ENCODE measurements at places on chromosomes 7 and 10.

DNA sequence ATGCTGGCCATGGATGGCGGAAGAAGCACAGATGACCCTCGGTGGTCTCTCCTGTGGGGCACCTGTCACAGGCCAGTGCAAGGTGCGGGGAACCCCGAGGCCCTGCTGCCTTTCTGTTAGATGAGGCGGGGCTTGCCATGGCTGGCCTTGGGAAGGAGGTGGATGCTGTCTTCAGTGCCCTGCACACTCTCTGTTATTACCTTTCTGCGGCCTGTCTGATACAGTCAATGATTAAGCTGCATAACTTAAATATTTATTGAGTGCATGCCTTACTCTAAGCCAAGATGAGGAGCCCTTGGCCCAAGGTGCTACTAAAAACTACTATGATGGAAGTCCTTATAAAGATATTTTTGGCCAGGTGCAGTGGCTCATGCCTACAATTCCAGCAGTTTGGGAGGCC is 36.7 kb upstream of the MNX1 start:
- DNase-seq = no peak

DNA sequence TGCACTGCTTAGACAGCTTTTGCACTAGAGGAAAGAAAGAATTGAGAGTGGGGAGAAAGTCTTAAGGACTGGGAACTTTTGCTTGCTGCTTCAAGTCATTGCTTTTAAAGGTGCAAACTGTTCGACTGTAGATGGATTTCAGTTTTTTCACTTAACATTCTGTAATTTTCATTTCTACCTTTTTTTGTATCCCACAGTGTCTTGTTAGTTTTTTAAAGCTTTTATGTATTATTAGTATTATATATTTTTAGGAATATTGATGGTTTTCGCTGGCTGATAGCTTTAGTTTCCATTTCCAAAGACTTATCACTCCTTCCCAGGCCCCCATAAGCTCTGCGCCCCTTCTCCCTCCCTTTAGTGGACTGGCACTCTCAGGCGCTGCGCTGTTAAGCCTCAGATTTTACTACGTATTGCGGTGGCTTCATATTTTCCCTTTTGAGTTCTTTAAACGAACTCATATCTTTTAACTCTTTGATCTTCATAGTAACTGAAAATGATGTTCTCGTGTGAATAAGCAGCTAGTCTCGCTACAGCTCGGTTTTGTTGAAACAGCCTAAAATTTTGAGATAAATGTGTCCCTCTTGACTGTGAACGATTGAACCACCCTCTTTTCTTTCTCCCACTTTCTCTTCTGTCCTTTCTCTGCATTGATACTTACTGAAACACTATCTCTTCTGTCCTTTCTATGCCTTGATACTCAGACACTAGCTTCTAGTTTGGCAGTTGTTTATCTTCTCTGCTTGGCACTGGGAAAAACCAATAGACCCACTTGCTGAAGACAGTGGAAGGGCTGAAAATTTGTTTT is 2.5 kb upstream of the ETV1 start:
- DNase-seq = no peak

DNA sequence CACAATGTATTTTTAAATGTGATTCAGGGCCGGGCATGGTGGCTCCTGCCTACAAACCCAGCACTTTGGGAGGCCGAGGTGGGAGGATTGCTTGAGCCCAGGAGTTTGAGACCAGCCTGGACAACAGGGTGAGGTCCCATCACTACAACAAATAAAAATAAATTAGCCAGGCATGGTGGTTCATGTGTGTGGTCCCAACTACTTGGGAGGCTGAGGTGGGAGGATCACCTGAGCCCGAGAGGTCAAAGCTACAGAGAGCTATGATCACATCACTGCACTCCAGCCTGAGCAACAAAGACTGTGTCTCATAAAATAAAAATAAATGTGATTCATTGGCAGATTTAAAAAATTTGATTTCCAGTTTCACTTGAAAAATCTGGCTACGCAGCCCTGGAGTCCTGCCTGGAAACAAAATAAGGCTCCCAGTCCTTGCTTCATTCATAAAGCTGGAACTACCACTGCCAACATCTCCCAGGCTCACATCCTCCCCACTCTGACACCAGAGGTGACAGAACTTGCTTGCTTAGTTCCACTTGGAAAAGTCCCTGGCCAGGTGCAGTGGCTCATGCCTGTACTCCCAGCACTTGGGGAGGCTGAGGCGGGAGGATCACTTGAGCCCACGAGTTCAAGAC is 27.9 kb upstream of the SLC35G1 start:
- no peak for DNase-seq

- DNase-seq = no peak
Observed at GRCh38 chr10:77151408-77151807, 486.2 kb downstream of the KCNMA1 start.

DNA sequence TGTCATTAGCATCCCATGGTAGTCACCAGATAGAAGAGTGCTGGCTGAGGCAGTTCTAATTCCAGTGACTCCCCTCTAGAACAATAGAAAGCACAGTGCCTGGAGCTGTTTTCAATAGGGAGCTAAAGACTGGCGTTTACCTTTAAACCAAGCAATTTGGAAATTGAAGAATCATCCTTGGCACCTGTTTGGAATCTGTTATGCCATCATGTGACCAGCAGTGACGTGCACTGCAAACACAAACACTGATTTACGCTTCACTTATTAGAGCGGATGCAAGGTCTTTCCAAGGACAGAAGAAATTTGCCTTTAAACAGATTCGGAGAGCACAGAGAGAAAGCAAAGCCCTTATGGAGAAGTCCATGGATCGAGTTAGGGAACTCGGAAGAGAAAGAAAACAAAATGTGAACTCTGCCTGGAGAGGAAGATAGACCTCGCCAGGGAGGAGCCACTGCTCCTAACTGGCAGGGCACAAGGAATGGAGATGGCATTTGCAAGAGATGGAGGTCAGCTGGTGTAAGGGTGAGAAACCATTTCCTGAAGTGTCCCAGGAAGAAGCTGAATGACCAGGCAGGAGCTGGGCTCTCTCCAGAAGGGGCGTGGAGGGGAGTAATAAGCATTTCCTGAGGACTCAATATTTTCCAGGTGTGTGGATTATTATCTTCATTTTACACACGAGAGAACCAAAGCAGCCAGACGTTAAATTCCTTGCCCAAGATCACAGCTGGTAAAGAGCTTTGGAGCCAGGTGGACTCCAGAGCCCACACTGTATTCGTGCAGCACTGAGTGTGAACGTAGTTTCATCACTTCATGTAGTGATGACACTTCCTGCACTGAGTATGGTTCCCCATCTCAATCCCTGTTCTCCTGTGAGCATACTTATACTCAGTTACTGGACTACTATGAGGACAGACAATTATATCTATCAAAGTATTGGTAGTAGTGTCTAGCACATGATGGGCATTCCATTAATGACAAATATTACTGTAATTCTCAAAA is 97.7 kb downstream of the CUBN start:
- DNase-seq = no peak

DNA sequence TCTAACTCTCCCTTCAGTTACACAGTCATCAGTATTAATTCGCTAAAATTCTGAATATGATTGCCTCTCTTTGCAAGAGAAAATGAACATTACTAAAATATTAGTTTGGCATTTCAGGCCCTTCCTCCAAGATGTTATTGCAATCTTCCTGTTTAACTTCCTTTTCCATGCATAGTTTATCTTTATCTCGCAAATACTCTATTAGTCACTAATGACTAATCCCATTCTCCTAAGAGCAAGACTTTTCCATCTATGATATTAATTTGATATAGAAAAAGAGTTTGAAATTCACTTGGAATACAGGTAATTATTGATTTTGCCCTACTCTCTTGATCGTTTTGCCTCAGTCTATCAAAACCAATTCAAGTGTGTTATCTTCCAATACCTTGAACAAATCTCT is 41.8 kb upstream of the SEMA3A start:
- DNase-seq = peak; percentile 68

DNA sequence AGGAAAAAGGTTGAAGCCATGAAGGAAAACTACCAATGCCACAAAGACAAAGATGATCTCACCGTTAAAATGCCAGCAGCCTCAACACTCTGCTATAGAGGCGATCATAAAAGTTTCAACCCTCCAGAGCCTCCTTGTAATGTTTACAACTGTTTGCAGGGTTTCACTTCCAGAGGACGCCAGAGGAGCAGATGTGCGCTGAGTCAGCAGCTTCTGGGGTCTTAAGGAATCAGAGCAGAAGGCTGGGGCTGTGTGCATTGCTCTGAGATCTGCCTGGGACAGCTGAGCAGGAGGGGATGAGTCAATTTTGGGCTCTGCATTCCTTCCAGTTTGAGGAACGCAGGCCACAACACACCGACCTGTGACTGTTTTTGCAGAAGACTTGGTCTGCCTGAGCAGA is 98.3 kb downstream of the TMEM130 start:
- peak; percentile 73 for DNase-seq

- DNase-seq = peak; percentile 98
Observed at GRCh38 chr7:36115448-36116321, 37.4 kb upstream of the EEPD1 start.

GRCh38 chr7:88437132-88437531 is 130.4 kb upstream of the STEAP4 start:
- no peak for DNase-seq

- no peak for DNase-seq
Observed at GRCh38 chr7:104124469-104124868, 83.3 kb downstream of the ORC5 start.
